Activated naive CD4-positive, alpha-beta T cell treated with anti-CD3 and anti-CD28 coated beads for 36 hours (primary cell): ENCODE measurements at places on chromosomes 2 and 18.
A peak's percentile ranks its signal among the peaks of the same experiment; 100 is the strongest.

DNA sequence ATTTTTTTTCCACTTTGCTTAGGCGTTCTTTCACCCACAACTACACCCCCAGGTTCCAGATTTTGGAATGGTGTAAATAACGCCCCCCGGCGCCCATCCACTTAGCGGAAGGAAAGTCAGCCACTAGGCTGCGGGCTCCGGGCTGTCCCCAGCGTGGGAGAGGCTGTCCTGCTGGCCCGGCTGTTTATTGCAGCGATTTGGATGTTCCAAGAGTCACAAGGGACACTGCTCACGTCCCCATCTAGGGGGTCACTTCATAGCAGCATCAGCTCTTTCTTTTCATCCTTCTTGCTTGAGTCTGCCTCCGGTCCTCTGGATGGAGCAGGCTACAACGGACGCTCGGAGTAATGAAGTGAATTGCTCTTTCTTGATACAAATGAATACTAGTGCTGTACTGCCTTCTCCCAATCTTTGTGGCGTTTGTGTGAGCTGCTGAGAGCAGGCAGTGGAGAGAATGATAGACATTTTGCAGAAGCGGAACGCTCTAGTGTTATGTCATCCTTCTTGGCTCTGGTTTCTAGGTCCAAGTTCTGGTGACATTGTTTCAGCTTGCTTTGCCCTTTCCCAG is 50.7 kb upstream of the PAIP2B start:
- peaks cover 2% of the 10 kb centered on the region for H3K36me3 ChIP-seq
- H3K4me1 ChIP-seq: peaks cover 8% of the 10 kb centered on the region
- peaks cover 68% of the 10 kb centered on the region for H3K27me3 ChIP-seq
- peak; percentile 27 for DNase-seq
- H3K27ac ChIP-seq: no peak overlapping the region

- no peaks in the 10 kb centered on the region for H3K27me3 ChIP-seq
- H3K36me3 ChIP-seq: peaks cover 12% of the 10 kb centered on the region
These were observed 122.0 kb upstream of the RNU4ATAC start for GRCh38 chr2:121408641-121409040.

DNA sequence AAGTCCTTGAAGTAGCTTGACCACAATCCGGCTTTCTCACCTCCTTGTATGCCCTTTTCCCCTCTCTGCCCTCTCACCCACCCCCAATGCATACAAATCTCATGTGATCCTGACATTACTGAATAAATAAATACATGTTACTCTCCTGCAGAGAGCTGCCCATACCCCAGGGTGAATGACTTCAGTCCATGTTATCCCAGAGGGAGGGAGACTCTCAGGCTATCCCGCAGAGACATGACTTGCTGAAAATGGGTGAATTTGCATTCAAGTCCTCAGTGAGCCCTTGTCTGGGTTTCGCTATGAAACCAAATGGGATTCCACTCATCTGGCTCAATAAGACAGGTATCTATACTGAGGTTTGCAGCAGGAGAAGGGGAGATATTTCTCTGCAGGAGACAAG is 168.5 kb downstream of the FHOD3 start:
- H3K27me3 ChIP-seq: no peaks in the 10 kb centered on the region
- no peak overlapping the region for H3K4me3 ChIP-seq
- no peak for DNase-seq
- H3K4me1 ChIP-seq: no peaks in the 10 kb centered on the region
- H3K36me3 ChIP-seq: no peaks in the 10 kb centered on the region
- H3K27ac ChIP-seq: no peak overlapping the region

DNA sequence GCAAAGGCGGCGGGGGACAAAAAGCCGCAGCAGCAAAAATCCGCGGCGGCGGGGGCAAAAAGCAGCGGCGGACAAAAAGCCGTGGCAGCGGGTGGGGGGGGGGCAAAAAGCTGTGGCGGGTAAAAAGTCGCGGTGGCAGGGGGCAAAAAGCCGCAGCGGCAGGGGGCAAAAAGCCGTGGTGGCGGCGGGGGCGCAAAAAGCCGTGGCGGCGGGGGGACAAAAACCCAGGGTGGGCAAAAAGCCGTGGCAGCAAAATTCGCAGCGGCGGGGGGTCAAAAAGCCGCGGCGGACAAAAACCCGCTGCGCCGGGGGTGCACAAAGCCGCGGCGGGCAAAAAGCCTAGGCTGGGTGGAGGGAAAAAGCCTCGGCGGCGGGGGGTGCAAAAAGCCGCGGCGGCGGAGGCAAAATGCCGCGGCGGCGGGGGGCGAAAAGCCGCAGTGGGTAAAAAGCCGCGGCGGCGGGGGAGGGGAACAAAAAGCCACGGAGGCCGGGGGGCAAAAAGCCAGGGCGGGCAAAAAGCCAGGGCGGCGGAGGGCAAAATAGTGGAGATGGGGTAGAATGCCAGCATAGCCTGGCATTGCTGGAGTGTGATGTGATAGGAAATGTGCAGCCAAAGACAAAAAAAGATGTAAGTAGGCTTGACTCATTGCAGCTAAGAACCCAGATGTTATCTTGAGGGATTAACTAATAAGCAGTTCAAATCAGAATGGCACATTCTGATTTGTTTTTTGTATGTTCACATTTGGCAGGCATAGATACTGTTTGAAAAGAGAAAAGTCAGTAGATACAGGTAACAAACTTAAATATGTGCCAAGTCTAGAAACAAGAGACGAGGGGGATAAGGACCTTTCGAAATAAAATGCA is 1076.3 kb downstream of the RPIA start:
- H3K27me3 ChIP-seq: peaks cover 41% of the 10 kb centered on the region
- H3K36me3 ChIP-seq: peaks cover 7% of the 10 kb centered on the region

GRCh38 chr18:47999801-48000248 is 69.4 kb upstream of the SMAD2 start:
- no peaks in the 10 kb centered on the region for H3K27me3 ChIP-seq
- no peaks in the 10 kb centered on the region for H3K4me1 ChIP-seq
- no peak overlapping the region for H3K4me3 ChIP-seq
- no peak for DNase-seq
- no peak overlapping the region for H3K27ac ChIP-seq

DNA sequence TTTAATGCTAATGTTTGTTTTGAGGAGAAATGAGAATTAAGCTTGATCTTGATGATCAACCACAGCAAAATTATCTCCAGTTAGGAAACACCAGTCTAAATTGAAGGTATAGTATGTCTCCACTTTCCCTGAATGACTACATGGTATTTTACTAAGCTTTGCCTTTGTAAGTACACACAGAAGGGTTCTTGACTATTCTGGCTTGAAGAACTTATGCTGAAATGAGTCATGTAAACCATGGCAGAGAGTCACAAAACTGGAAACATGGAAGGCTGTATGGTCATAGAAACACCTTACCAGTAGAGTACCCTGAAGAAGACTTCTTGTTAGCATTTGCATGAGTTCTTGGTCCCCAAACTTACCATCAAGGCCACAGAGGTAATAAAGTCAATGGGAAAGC is 250.5 kb downstream of the SLC8A1 start:
- no peak for DNase-seq
- H3K4me3 ChIP-seq: no peak overlapping the region
- no peak overlapping the region for H3K27ac ChIP-seq
- H3K27me3 ChIP-seq: no peaks in the 10 kb centered on the region

GRCh38 chr2:54606393-54606958 is 117.0 kb upstream of the EML6 start:
- no peaks in the 10 kb centered on the region for H3K36me3 ChIP-seq
- no peaks in the 10 kb centered on the region for H3K27me3 ChIP-seq
- peak; percentile 79 for DNase-seq
- peak overlapping the region; percentile 80 for H3K27ac ChIP-seq

DNA sequence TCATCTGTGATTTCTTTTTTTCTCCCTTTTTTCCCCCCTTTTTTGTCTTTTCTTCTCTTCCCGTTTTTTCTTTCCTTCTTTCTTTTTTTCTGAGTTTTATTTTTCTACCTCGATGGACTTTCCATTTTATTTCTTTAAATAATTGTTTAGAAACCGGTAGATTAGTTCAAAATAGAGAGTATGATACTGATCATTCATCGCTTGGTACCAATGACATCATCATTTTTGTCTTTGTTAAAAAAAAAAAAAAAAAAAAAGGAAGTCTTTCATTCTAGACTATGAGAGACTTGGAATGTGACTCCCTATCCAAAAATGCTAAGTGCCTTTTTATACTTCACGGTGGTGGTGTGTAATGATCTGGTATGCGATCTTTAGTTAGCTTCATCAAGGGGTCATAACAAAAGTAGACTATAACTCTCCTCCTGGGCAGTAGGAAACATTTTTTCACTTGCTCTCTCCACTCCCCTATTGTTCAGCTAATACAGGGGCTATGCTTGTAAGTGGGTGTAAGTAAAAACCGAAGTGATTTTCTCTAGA is 1517.5 kb upstream of the ZEB2 start:
- H3K36me3 ChIP-seq: no peaks in the 10 kb centered on the region
- no peaks in the 10 kb centered on the region for H3K27me3 ChIP-seq
- H3K4me1 ChIP-seq: no peaks in the 10 kb centered on the region
- H3K4me3 ChIP-seq: no peak overlapping the region
- DNase-seq: no peak

DNA sequence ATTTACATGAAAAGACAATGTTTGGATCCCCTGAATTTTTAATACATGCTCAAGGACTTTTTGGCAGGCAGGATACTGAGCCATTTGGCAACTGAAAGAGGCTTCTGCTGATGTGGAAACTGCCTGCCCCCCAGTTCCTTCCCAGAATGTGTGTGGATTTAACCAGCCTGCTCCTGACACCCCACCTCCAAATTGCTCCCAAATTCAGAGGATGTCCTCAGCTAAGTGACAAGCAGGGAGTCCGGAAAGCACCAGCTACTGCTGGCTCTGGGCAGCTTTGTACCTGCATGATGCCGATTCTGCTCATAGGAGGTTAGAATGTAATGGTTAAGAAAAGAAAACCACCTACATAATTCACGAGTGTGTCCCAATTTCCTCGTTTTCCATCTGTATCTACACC is 197.5 kb downstream of the CDH20 start:
- no peaks in the 10 kb centered on the region for H3K4me1 ChIP-seq
- peaks cover 3% of the 10 kb centered on the region for H3K27me3 ChIP-seq
- DNase-seq: no peak
- H3K27ac ChIP-seq: no peak overlapping the region
- no peaks in the 10 kb centered on the region for H3K36me3 ChIP-seq
- H3K4me3 ChIP-seq: no peak overlapping the region

DNA sequence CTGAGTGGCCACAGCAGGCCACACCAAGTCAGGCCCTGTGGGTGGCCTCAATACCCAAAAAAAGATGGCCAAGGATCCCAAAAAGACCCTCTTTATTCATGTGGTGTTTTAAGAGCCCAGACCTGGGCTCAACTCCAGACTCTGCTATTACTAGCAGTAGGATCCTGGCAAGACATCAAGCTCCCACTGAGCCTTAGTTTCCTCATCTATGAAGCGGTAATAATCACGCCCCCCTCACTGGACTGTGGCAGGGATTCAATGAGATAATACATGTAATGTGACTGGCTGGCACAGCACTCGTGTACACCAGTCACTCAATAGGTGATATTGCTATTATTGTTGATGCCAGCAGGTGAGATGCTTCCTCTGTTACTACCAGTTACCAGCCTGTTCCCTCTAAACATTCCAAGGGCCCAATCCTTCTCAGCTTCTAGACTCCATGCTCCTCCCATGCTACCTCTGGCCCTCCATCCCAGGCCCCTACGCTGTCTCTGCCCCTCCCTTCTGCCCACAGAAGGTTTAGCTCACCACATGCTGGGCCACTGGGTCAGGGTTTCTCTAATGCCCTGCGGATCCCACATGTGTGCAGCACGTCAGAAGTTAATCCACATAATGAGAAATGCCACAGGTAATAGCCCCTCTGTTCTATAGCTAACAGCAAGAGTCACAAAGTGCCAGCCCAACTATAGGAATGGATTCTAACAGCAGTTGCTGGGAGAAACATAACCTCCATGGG is 51.2 kb downstream of the SLC4A5 start:
- no peak overlapping the region for H3K4me3 ChIP-seq
- H3K36me3 ChIP-seq: no peaks in the 10 kb centered on the region
- no peaks in the 10 kb centered on the region for H3K27me3 ChIP-seq
- peaks cover 20% of the 10 kb centered on the region for H3K4me1 ChIP-seq

- H3K27me3 ChIP-seq: peaks cover 3% of the 10 kb centered on the region
- no peak for DNase-seq
- H3K36me3 ChIP-seq: no peaks in the 10 kb centered on the region
- H3K4me1 ChIP-seq: peaks cover 2% of the 10 kb centered on the region
These were observed 3.1 kb downstream of the ARHGEF33 start for GRCh38 chr2:38892819-38893218.

DNA sequence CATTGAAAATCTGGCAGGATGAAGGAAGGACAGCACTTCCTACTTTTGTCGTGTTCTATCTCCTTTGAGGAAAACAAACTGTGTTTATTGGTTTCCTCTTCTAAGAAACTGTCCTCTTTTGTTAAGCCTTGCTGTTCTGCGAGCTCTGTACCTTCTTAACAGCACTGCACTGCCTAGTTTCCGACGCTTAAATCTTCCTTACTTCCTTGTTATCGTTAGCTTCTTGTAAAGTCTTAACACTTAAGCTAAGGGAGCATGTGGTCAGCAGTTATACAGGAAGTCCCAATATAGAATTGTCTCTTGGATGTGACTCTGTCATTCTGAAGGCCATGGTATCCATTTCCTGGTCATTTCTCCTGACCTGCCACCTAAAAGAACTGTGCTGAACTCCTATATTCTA is 552.8 kb upstream of the NRP2 start:
- no peak overlapping the region for H3K4me3 ChIP-seq
- no peaks in the 10 kb centered on the region for H3K36me3 ChIP-seq
- no peaks in the 10 kb centered on the region for H3K27me3 ChIP-seq
- H3K4me1 ChIP-seq: peaks cover 18% of the 10 kb centered on the region
- H3K27ac ChIP-seq: no peak overlapping the region

GRCh38 chr2:31124904-31125303 is 13.3 kb downstream of the GALNT14 start:
- no peaks in the 10 kb centered on the region for H3K4me1 ChIP-seq
- H3K36me3 ChIP-seq: no peaks in the 10 kb centered on the region
- H3K4me3 ChIP-seq: no peak overlapping the region
- no peak overlapping the region for H3K27ac ChIP-seq
